Stimulated activated CD8-positive, alpha-beta memory T cell treated with anti-CD3 and anti-CD28 coated beads, Interleukin-15, amount 100 ng/mL, for 4 hours (primary cell): ENCODE measurements at places on chromosomes 4 and X.

- no peak for DNase-seq
Measured at GRCh38 chrX:132740316-132741123, 217.9 kb downstream of the HS6ST2 start.

GRCh38 chr4:81214881-81215868, at the start of gene PRKG2:
Gene PRKG2 (minus strand): TSS chr4:81215222. CDS start chr4:81205047, 10,175 bp downstream.
- DNase-seq = no peak

DNA sequence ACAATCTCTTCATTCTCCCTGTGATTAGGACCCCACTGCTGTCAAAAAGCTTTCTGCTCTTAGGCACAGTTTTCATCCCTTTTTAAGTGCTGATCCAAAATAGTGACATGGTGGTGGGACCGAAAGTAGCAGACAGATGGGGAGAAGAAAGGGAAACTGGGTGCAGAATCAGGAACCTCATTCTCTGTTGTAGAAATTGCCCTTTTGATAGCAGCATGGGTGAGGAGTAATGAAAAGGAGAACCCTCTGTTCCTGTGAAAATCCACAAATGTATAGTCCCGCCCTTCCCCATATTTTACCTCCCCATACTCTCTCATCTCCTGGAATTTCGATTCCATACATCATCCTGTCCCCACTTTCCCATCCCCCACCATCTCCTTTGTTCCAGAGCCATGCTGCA, 126.5 kb downstream of the STIM2 start:
- no peak for DNase-seq

GRCh38 chr4:79272126-79272525, 53.7 kb downstream of the NAA11 start:
- no peak for DNase-seq

DNA sequence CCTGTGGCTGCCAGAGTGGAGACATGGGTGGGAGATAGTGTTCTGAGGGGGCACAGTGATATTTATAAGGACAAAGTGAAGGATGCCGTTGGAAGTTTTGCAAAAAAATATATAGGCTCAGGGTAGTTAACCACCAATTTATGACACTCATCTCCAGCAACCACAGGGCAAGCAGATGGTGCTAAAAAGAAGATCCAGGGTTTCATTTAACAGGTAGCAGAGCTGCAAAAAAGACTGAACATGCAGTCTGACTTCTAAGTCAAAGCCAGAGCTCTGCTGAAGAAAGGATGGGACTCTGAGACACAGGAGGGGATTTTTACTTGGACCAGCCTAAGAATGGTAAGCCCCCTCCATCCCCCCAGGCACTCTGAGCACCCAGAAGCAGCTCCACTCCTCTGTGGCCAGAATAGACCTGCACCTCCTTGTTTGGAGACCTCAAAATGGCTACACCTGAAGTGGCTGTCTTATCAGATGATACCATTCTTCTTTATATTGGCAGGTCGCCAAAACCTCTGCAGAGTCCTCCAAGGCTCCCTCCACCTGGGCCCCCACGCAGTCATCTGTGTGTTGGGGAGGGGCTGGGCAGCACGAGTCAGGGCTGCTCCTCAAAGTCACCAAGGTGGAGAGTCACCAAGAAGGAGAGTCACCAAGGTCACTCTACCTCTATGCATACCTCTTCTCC, 161.4 kb upstream of the FAM9B start:
- no peak for DNase-seq

GRCh38 chr4:110484029-110484428, 8.1 kb downstream of the ENPEP start:
- no peak for DNase-seq

DNA sequence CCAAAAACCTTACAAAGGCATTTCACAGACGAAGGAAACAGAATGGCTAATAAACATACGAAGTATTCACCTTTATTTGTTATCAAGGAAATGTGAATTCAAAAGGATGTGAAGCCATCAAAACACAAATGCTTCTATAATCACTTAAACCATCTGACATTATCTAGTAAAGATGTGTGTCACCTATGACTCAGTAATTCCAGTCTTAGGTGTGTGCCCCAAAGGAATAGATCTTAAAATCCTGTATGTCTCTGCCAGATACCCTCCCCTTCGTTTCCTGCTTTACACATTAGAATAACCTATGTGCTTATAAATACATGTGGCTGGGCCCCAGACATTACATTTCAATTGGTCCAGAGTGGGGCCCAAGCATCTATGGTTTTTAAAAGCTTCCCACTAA, 41.8 kb upstream of the CEP135 start:
- DNase-seq = no peak

- DNase-seq = no peak
Measured at GRCh38 chrX:103539695-103540094, 20.4 kb upstream of the RAB40A start.

DNA sequence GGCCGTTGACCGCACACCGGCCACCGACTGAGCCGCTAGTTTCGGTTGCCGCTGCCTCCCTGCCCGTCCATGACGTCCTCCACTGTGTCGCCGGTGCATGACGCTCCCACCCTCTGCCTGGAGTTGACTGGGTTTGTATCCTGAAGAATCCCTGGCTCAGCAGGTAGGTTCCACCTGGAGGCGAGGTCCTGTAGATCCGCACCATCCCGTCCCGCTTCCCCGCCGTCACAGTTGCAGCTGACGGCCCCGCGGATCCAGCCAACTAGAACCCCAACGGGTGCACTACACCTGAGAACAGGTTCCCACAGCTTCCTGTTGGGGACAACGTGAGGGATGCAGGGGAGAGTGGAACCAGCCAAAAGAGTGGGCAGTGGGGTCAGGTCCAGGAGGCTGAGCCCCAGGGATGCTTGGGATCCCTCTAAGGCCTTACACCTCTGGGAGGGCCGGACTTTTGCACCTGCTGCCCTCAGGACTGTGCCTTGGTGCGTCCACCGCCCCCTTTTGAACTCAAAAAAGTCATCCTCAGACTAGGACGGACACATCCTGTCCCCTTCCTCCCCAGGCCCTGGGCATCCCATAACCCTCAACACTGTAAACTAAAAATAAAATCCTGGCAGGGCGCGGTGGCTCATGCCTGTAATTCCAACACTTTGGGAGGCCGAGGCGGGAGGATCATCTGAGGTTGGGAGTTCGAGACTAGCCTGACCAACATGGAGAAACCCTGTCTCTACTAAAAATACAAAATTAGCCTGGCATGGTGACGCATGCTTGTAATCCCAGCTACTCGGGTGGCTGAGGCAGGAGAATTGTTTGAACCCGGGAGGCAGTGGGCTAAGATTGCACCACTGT, 1.1 kb upstream of the SLBP start:
- DNase-seq = no peak

DNA sequence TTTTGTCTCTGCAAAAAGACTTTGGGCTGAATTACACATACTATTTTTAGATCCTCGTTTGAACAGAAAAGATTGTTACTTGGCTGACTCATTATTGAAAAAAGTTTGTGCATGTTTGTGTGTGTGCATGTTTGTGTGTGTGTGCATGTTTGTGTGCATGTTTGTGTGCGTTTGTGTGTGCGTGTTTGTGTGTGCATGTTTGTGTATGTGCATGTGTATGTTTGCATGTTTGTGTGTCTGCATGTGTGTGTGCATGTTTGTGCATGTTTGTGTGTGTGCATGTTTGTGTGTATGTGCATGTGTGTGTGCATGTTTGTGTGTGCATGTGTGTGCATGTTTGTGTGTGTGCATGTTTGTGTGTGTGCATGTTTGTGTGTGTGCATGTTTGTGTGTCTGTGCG, 201.1 kb upstream of the FAT1 start:
- DNase-seq = no peak

DNA sequence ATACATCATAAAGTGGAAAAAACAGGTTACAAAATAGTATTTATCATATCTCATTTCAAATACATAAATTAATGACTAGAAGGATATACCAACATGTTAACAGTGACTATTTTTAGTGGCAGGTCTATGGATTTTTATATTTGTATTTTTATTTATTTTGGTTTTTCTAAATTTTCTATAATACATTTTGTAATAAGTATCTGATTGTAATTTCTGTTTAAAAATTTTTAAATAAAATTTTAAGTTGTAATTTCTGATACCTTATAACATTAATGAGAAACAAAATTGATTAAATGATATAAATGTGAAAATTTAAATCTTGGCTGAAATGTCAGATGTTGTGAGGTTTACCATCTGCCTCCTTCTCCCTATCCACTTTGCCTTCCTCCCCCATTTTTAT, 2.5 kb downstream of the NONO start:
- no peak for DNase-seq

DNA sequence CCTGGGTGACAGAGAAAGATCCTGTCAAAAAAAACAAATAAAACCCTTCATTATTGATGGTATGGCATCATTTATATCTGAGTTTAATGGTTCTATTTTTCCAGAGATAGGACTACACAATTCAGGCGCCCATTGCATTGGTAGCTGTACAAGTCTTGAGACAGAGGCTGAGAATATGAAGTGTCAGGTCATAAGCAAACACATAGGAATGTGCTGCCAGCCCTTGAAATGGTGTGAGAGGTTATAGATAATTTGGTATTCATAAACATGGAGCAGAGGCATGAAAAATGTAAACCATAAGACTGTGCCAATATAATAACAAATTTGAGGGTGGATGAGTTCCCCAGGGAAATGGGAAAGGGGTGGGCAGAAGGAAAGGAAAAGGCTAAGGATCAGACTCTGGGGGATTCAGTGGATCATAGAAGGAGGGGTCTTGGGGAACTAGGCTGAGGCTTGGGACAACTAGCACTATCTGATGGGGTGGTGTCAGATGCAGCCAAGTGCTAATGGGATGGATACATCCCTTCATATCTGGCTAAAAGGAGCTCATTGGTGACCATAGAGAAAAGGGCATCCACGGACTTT, 50.8 kb downstream of the MAOA start:
- DNase-seq = no peak

DNA sequence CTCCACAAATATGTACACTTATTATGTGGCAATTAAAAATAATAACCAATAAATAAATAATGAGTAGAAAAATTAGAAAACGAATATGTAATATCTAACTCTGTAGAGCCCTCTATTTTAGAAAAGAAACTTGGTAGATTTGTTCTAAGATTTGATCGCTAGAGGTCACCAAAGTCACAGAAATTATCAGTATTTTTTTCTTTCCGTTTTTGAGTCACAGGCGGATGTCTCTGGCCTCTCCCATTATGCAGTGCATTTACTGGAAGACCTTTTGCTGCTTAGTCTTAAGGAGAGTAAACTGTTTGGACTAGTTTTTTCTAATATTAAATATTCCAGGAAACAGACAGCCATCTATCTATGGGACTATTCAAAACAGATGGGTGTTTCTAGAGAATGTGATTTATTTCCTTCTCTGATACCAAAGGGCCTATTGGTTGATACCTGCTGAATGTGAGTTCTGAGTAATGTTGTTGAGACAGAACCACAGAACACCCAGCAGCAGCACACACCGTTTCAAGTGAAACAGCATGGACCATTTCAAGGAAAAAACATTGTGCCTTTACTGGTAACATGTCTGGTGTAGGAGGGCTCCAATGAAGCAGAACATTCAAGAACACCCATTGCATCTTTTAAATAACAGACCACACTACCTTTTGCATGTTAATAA, 34.0 kb upstream of the GYPA start:
- no peak for DNase-seq

GRCh38 chrX:103585411-103586313, at the start of gene TCEAL4:
Gene TCEAL4 (plus strand): TSS chrX:103585515. CDS start chrX:103586676, 1,161 bp downstream.
- DNase-seq = no peak

- DNase-seq = no peak
Measured at GRCh38 chr4:76292730-76293129, 13.8 kb upstream of the STBD1 start.

DNA sequence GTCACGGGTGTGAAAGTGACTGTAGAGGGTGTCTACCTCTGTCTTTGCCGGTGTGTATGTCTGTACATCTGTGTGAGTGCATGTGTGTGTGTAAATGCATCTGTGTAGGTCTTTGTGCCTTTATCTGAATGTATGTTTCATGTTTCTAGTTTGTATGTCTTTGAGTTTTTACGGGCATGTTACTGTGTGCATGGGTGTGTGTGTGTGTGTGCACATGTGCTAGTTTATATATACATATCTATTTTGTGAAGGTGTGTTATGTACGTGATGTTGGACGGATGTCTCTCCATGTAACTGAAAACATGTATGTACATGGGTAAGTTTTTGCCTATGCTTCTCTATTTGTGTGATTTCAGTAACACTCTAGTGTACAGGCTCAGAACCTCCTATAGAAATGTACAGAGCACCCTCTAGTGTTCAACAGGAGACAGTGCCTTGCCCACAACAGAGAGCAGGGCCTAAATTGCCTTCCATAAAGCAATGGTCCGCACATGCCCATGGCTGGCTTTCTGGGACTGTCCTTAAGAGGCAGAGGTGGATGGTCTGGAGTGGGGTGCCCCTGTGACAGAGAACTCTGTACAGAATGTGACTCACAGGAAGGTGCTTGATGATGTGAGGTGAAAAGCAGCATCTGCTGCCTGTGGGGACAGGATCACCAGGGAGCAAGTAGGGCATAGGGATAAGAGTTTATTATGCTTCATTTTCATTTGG, 343.5 kb downstream of the RAPGEF2 start:
- DNase-seq = no peak

DNA sequence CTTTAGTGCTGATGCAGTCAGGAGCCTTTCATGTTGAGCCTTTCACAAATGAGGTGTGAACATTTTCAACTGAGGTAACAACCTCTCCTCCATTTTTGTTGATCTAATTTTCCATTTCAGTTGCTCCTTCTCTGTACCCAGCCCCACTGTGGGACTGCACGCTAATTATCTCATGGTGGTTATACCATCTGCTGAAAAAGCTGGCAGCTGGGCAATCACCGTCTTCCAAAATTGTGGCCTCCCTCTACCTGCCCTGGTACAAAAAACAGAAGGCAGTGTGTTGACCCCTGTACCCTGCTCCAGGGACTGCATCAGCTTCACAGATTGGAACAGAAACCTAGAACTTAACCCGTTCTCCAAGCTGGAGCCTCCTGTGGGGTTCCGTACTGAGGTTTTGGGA, 72.4 kb upstream of the LONRF3 start:
- DNase-seq = no peak

DNA sequence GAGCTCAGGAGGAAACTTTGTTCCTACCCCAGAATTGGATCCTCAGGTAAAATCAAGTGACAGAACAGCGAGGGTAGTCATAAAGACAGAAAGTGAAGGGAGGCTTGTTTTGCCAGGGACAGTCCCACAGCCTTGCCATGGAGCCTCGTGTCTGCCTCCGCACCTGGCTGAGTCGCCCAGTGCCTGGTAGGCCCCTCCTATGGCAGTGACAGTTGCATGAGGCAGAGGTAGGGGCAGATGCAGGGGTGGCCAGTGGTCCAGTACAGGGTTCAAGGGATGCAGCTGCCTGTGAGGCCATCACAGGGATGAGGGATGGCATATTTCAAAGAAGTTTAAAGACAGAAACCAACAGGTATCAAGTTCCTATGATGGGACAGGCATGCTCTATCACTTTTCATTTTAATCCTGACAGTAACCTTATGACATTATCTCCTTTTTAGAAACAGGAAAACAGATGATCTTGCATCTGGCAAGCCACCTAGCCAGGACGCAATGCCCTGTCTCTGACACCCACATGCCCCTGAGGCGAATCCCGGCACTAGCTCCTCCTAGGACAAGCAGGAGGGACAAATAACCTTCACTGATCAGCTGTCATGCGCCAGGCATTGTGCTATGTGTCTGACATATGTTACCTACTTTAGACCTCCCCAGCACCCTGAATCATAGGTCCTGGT, 127.4 kb upstream of the ENPP6 start:
- no peak for DNase-seq
